CD8-positive, alpha-beta T cell (primary cell): ENCODE measurements at places on chromosomes 7 and 10.

- DNase-seq, result no peak
Measured at GRCh38 chr10:122294511-122295450, 23.7 kb downstream of the BTBD16 start.

DNA sequence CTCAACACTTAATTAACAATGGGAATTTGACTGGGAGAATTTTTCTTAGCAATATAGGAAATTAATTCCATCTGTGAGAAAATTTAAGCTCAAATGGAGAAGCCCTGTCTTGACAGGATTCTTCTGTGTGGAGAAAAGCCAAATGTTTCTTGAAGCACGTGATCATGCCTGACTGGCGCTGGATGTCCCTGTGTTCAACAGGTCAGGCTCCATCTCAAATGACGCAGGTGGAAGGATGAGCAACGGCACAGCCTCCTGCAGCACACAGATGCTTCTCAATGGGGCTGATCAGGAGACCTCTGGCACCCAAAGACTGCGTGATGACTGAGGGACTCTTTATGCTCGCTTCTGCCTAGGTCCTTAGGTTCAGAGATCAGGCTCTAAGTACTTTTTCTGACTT, 143.8 kb downstream of the RSU1 start:
- DNase-seq, result no peak

DNA sequence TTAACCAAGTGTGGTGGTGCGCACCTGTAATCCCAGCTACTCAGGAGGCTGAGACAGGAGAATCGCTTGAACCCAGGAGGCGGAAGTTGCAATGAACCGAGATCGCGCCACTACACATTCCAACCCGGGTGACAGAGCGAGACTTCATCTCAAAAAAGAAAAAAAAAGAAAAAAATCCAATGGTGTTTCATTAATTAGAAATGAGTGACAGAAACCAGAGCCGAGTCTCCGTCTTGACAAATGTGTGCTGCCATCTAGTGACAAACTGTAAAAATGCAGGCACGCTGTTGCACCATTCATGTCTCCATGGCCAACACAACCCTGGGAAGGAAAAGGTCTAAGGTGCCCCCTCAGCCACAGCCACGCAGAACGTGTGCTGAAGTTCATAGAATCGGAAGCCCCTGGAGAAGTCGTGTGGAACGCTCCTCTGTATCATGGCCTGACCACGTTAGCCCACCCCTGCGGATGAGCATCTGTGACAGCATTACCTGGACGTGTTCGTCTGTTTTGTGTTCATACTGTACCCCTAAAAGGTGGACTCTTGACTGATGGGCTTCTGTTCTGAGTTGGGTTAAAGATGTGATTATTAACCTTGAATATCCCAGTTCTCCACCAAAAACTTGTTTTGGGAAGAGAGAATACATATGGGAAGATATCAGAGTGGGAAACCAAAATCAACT, 94.9 kb downstream of the LYZL2 start:
- DNase-seq, result peak; percentile 75

- DNase-seq, result no peak
Measured at GRCh38 chr10:114256008-114256765, 17.1 kb downstream of the VWA2 start.

DNA sequence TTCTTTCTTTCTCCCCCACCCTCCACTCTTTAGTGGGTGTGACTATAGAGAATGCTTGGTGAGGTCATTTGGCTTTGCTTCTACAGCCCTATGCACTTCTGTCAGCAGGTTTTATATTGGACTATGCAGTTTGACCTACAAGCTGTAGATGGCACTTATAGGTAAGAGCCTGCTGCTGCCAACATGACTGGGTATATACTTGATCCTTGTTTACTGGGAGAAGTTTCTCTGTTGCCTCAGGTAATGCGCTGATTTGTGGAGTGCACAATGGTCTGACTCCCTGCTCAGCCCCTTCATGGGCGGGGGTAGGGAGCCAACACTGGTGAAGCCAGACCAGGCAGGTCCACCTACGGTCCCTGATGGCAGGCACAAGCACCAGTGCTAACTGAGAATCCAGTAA, 33.7 kb upstream of the C7orf33 start:
- no peak for DNase-seq

DNA sequence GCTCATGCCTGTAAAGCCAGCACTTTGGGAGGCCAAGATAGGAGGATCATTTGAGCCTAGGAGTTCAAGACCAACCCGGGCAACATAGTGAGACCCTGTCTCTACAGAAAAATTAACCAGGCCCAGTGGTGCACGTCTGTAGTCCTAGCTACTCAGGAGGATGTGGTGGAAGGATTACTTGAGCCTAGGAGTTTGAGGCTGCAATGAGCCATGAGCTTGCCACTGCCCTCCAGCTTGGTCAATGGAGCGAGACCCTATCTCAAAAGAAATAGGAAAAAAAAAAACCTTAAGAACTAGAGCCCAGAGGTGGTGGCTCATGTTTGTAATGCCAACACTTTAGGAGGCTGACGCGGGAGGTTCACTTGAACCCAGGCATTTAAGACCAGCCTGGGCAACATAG, 2.2 kb downstream of the STRA8 start:
- DNase-seq, result no peak

GRCh38 chr7:45390731-45391130, 183.4 kb upstream of the ADCY1 start:
- DNase-seq, result no peak

DNA sequence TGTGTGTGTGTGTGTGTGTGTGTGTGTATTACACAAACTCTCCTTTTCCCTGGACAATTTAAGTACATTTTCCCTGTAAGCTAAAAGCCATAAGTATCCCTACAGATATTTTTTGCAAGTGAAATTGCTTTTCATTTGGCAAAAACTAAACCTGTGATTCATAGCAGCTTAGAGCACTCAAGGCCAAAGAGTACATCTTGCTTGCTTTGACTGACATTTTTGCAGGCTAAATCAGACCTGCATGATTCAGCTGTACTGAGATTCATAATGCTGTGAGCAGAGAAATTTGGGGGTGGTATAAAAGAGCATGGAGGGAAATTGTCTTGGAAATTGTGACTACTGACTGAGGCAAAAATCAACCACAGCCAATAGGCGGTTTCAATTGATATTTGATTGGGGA, 500.4 kb downstream of the GFRA1 start:
- no peak for DNase-seq

DNA sequence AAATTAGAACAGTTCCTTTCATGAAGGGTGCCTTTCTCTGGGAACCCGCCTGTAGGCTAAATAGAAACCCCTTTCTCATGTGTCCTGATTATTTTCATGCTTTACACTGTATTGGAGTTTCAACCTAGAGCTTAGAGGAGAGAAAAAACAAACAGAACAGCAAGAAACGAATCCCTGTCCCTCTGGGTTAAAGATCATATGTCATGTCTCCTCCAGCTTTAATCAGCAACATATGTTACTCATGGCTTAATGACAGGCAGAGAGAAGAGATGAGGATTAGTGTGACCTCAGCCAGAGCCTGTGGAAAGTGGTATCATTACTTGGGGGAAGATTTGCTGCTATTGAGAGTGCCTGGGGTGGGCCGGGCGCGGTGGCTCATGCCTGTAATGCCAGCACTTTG, 32.1 kb downstream of the CRCP start:
- no peak for DNase-seq

DNA sequence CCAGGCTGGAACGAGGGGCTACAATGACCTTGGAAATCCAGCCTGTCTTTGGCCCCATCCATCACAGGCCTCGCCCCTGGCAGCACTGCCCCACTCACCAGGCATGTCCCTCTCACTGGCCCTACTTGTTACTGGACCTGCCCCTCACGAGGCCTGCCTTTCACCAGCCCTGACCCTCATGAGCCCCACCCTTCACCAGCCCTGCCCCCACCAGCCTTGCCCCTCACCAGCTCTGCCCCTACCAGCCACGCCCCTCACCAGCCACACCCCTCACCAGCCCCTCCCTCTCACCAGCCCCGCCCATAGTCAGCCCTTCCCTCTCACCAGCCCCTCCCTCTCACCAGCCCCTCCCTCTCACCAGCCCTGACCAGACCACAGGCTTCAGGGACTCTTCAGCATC, 57.8 kb downstream of the COL26A1 start:
- DNase-seq, result no peak

GRCh38 chr7:24135003-24135817, 148.8 kb upstream of the NPY start:
- DNase-seq, result no peak

DNA sequence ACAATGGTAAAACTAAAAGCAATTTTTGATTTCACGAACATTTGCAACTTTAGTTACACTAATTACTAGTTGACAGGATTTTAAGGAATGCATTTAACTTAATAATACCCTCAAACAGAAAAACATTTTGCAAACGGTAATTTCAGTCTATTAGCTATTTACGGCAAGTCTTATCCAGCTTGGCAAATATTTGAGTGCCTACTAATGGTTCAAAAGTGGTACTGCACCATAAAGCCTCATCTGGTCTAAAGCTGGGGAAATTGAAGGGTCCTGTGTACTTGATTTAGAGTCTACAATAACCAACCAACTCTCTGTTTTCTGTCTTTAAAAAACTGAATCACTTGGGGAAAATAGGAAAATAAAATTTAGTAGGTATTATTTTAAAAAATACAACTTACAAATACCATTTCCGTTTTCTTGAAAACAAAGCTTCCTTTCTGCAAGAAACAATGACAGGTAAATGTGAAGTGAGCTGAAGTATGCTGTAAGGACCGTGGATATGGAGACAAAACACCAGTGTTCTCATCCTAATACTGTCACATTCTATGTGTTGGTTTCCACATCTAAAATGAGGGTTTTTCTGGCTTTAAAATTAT, 142.3 kb downstream of the VPS50 start:
- DNase-seq, result no peak

DNA sequence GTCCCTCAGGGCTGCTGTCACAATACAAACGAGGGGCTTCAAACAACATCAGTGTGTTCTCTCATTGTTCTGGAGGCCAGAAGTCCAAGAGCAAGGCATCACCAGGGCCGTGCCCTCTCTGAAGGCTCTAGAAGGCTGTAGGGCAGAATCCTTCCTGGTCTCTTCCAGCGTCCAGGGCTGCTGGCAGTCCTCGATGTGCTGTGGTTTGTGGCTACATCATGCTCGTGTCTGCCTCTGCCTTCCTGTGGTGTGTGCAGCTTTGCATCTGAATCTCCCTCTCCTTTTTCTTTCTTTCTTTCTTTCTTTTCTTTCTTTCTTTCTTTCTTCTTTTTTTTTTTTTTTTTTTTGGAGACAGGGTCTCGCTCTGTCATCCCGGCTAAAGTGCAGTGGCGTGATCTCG, 103.5 kb downstream of the INSYN2A start:
- no peak for DNase-seq

DNA sequence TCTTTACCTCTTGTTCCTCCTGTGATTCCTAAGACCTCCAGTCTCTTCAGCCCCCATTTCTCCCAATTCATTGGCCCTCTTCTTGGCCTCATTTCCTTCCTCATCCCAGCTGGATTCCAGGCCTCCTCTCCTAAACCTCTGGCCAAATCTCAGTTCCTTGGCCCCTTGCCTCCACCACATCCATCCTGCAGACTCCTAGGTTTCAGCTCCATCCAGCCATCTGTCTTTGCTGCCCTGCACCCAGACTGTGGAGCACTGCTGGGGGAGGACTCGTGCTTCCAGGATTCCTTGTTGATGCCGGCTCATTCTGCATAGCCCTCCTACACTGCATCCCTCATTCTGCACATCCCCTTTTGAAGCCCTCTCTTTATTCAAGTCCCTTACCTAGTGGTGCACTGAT, 6.7 kb downstream of the PLAC9 start:
- DNase-seq, result no peak

- no peak for DNase-seq
Measured at GRCh38 chr10:69571618-69572158, 1.5 kb downstream of the NEUROG3 start.

- no peak for DNase-seq
Measured at GRCh38 chr10:75845176-75845947, 413.9 kb downstream of the LRMDA start.

- no peak for DNase-seq
Measured at GRCh38 chr10:129881641-129882040, 82.4 kb downstream of the EBF3 start.

- no peak for DNase-seq
Measured at GRCh38 chr7:100546129-100546925, 7.3 kb downstream of the AGFG2 start.

- no peak for DNase-seq
Measured at GRCh38 chr7:69982197-69982596, 383.9 kb downstream of the AUTS2 start.

DNA sequence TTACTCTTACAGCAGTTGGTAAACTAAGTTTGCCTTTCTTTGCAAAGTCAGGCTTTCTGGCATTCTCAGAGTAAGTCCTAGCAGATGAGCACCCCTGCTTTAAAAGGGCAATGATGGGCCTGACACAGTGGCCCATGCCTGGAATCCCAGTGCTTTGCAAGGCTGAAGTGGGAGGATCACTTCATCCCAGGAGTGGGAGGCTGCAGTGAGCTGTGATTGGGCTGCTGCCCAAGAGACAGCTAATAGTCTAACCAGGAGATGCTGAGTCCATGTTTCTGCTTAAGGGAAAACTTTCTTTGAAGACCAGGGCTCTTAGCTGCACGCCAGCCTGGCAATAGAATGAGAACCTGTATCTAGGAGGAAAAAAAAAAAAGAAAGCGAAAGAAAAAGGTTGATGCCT, 100.2 kb upstream of the MPP7 start:
- no peak for DNase-seq

DNA sequence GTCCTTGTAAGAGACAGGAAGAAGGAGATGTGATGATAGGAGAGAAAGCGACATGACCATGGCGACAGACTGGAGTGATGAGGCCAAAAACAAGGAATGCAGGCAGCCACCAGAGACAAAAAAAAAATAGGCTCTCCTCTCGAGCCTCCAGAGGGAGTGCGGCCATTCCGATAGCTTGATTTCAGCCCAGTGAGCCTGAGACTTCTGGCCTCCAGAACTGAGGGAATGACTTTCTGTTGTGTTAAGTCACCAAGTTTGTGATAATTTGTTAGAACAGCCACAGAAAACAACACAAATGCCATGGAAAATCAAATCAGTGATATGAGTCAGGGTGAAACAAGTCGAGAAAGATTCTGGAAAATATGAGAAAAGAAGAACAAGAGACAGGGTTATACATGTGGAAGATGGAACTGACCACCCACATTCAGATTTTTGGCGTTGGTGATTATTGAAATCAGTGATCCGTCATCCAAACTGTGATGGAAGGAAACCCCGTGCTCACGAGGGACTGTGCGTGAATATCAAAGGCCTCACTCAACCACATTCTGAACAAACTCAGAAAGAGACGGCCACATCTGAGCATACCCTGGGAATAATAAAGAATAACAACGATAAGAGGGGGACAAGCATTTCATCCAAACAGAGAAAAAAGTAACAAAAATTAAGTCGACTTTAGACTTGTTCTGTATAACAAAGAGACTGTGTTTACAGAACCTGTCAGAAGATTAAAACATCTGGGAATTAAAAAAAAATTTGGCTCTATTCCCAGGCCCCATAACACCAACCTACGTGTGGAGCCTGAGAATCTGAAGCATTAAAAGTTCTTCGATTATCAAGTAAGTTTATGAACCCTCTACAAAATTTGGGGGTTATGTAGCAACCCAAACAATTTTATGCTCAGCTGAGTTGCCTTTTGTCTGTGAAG, 72.1 kb downstream of the EEPD1 start:
- no peak for DNase-seq
